Fibroblast of skin of abdomen (primary cell): ENCODE measurements at places on chromosomes 4 and X.

GRCh38 chr4:127000110-127000509, 632.6 kb upstream of the INTU start:
- DNase-seq: no peak

DNA sequence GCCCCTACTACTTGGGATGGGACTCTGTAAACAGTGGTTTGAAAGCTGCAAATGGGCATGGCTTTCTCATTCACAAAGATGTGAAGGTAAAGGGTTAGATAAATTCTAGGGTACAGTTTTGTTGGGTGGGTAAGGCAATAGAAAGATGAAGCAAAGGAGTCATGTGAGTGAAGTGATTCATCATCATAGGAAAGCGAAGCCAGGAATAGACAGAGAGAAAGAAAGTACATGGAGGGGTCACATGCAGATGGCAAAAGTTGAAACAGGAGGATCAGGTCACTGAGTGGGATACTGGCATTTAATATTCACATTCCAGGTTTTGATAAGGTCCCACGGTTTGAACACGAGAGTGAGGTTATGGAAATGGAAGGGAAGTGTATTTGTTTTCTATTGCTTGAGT, 8.2 kb upstream of the ABCG2 start:
- DNase-seq: no peak

GRCh38 chrX:6660567-6661264, 125.8 kb upstream of the VCX3A start:
- no peak for DNase-seq

DNA sequence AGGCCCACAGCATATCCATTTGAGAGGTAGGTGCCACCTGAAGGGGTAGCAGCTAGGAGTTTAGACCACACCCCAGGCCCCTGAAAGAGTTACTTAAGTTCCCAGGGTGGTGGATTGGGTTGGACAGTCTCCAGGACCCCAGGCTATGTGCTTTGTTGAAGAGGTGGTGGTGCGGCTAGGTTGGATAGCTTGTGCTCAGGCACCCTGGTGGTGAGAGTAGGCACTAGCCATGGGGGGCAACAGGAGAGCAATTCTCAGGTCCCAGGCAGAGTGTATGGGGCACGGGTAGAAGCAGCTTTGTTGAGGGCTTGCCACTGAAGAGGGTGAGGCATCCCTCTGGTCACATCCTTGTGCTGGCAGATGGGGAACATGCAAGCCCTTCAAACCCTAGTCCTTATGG, 5.6 kb downstream of the PF4 start:
- DNase-seq: no peak

GRCh38 chrX:34653811-34654210, 3.3 kb downstream of the TMEM47 start:
- DNase-seq: no peak

DNA sequence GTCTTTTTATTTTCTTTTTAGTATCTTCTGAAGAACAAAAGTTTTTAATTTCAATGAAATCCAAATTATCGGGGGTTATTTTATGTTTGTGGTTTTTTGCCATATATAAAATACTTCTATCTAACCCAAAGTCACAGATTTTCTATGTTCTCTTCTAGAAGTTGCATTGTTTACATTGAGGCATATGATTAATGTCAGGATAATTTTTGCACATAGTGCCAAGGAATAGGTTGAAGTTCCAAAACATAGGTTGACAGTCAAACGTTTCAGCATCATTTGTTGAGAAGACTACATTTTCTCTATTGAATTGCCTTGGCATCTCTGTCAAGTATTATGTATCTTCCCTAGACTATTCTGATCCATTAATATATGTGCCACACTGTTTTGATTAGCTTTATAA, 64.5 kb downstream of the ANKRD17 start:
- DNase-seq: peak; percentile 4

DNA sequence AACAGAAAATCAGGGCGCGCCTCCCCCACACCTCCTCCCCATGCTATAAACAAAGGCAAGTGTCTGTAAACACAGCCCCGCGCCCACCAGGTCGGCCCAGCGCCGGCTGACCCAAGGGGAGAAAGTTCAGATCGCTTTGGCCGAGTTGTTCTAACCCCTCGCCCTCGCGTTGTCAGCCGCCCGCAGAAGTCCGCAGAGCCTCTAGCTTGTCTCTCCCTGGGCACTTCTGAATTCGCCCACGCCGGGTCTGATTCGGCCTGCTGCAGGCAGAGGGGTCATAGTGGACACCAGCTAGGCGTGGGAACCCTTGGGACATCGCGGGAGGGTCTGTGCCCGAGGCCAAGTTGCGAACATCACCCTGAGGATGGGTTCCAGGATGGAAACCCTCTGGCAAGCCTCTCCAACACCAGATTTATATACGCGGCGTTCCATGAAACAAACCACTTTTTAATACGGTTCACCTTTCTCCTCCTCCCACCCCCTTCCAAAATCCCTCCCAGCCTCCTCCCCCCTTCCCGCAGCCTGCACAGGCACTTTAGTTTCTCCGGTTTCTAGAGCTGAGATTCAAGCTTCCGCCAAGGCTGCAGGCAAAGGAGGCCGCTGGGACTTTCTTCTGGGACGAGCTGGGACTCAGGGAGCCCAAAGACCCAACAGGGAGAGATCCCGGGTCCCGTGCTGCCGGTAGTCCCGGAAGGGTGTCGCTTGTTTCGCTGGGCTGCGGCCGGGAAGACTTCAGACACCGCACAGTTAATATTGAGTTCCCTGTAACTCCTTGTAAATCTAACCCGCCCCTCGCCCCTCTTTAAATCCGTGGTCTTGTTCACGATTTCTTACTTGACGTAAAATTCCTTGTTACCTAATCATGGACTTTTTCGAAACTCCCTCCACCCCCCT, 4.7 kb downstream of the HAND2 start:
- peak; percentile 36 for DNase-seq

GRCh38 chr4:5200513-5200912, 149.2 kb downstream of the STK32B start:
- DNase-seq: no peak

GRCh38 chr4:80197601-80198440, 518 bp downstream of the PRDM8 start:
- DNase-seq: peak; percentile 27

DNA sequence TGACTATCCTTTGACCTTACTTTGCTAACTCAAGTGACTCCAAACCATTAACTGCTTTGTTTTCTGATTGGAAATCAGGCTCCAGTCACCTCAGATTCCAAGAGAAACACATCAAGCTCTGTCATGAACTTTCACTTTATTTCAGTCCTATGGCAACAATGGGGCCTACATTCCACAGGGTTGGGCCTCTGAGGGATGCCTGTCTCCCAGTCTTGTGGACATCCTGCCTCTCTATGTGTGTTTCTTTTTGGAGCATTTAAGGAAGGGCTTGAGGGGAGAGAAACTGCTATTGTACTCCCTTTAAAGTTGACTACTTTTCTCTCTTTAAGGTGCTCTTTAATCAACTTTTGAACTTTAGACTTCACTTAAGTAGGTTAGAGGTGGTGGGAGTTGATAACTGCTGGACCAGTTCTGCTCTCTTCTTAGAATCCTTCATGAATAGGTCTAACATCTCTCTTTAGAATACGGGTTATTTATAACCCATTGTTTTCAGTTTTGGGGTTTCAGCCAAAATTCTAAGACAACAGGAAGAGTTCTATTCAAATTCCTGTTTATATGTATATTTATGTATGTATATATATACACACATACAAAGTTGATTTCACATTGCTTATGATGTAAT, 274.3 kb upstream of the NR3C2 start:
- no peak for DNase-seq
